Right renal cortex interstitium (tissue), 3 donors: ENCODE measurements at places on chromosomes 6 and 20. TPM values are rescaled to one million over a fixed set of nuclear protein-coding genes. Genes with fewer than 3 reads are reported as not detected.

Gene TGM3
- 0.54 TPM for polyA plus RNA-seq

Gene KHDC1L
- 0.69 TPM for polyA plus RNA-seq

DNA sequence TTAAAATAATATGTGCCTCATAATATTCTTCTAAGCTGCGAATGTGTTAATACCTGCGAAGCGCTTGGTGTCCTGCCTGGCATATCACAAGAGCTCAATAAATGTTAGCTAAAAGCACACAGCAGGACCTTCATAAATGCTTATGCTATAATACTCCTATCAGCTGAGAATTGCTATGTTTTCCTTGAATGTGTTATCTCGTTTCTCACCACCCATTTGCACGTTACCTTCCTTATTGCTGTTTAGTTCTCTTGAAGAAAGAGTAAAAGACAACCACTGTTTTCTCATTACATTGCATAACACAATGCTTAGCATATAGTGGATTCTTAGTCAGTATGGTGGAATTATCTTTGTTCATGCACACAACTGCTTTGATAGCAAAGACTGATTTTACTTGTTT, 76.6 kb downstream of the EDN1 start:
- no peak for DNase-seq

- DNase-seq: no peak
These were observed 294.0 kb downstream of the SAMD5 start for GRCh38 chr6:147802459-147802858.

GRCh38 chr20:24909086-24909780, 39.8 kb upstream of the CST7 start:
- DNase-seq: no peak

GRCh38 chr6:157760589-157761330, 62.3 kb upstream of the SNX9 start:
- no peak for DNase-seq

DNA sequence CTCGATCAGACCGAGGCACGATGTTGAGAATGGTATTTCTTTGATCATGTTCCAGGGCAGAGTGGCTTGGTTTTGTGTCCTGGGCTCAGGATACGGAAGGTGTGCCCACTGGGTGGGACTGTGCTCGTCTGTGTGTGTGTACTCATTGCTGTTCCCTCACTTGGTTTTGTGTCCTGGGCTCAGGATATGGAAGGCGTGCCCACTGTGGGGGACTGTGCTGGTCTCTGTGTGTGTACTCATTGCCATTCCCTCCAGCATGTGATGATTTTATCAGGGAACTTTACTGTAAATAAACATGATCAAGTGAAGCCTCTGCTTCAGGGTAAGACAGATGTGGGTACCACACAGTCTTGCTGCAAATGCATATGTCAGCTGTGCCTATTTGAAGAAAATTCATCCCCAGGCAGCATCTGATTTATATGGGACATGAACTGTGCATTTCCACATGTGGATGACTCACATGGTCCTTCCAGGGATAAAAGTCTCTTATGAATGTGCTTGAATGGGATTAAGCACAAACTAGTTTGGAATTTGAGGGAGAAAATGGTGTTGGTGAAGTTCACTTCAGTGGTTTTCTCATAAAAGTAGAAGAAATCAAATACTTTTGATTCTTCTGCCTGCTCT, 274.3 kb downstream of the QKI start:
- no peak for DNase-seq

GRCh38 chr20:46145713-46146112, 27.6 kb downstream of the CD40 start:
- DNase-seq: no peak

- no peak for DNase-seq
These were observed 114.8 kb downstream of the RPS12 start for GRCh38 chr6:132929141-132929540.

DNA sequence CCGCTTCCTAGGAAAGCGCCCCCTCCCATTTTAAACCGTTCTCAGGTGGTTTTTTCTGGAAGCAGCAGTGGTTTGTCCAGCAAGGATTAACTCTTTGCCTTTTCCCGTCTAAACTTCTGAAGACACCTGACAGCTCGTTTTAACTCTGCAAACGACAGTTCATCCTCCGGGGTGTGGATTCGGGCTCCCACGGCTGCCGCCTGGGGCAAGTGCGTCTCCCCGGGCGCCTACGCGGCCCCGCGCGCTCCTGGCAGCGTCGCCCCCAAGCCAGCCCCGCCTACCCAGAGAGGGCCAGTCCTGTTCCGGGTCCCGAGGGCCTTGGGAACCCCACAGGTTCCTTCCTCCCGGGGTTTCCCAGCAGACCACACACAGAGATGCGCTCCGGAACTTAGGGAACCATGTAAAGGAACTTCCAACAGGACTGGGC, 54.4 kb downstream of the PRR18 start:
- no peak for DNase-seq
